ENCODE measurements at places on chromosomes 5 and 9. TPM values are rescaled to one million over a fixed set of nuclear protein-coding genes. Genes with fewer than 3 reads are reported as not detected.

DNA sequence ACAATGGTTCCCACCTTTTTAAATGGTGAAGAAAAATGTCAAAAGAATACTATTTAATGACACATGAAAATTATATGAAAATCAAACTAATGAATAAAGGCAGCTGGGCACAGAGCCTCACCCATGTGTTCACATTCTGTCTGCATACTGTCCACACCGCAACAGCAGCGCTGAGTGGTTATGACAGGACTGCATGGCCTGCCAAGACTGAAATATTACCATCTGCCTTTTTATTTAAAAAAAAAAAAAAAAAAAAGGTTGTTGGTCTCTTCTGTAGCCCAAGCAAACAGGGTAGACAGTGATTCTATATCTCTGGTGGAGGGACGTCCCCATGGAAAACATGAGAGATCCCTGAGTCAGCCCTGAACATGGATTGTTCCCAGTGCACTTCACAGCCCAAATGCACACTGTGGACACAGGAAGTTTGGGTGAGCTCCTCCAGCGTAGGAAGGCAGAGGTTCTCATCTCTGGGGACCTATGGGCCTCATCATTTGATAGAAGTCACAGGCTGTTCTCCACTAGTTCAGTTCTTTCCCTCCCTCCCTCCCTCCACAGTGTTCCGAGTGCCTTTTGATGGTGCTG, 44.9 kb upstream of the SHC3 start:
- DNase-seq: no peak

GRCh38 chr5:160293901-160294561, 18.3 kb downstream of the CCNJL start:
- no peak for DNase-seq

SLC45A2 gene
- total RNA-seq: not detected

- DNase-seq: no peak
These were observed 123.0 kb upstream of the FSTL4 start for GRCh38 chr5:133735346-133735745.

ARHGEF28 gene
- not detected for total RNA-seq

DNA sequence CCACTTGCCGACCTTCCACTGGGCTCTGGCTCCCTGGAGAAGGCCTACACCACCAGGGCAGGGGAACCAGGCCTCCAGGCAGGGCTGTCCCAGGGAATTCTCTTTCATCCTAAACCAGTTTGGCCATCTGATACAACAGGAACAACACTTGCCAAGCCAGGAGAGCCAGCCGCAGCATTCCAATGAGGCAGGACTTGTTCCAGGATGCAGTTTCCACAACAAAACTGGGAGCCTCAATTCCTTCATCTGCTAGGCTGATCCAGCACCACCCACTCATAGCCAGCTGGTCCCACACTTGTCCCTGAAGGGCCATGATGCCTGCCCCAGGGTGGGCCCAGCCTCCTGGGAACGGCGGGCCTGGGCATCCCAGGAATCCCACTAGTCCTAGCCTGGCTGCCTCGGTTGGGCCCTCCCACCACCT, 26.0 kb downstream of the BICD2 start:
- DNase-seq: no peak

GRCh38 chr5:143135832-143136551, 267.5 kb downstream of the NR3C1 start:
- DNase-seq: no peak

- DNase-seq: no peak
These were observed 356.7 kb downstream of the TMEM167A start for GRCh38 chr5:82720213-82721086.

GRCh38 chr5:121945261-121945660, 16.5 kb upstream of the SRFBP1 start:
- DNase-seq: no peak

All from activated CD4-positive, alpha-beta T cell treated with anti-CD3 and anti-CD28 coated beads, Interleukin-2, amount 10 ng/mL, durations not matched to agents 7 days and 5 days (primary cell).